ENCODE measurements at places on chromosomes 3 and 15.
A peak's percentile ranks its signal among the peaks of the same experiment; 100 is the strongest.

DNA sequence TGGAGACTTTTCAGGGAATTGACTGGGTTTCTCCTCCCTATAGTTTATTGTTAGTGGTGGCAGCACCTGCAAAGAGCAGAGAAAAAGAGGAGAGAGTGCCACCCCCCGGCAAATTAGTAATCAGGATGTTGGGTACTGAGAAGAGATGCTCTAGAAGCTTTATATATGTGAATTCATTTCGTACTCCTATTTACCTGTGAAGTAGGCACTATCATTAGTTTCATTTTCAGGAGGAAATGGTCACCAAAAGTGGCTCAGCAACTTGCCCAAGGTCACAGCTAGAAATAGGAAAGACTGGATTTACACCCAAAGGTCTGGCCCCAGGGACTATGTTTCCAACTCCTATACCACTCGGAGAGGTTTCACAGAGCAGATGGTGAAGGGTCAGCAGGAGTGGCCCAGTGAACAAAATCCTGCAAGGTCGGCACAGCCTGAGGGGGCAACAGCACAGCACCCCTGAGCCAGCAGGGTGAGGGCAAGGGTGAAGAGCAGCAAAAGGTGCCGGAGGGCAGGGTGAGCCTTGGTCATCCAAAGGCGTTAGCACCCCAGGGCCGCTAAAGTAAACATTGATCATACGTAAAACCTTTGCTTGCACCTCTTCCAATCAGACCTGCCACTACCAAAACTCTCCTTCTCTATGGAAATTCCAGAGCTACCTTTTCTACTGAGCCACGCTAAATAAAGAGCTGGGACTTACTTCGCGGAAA is 23.6 kb downstream of the VGLL4 start:
- DNase-seq = no peak

DNA sequence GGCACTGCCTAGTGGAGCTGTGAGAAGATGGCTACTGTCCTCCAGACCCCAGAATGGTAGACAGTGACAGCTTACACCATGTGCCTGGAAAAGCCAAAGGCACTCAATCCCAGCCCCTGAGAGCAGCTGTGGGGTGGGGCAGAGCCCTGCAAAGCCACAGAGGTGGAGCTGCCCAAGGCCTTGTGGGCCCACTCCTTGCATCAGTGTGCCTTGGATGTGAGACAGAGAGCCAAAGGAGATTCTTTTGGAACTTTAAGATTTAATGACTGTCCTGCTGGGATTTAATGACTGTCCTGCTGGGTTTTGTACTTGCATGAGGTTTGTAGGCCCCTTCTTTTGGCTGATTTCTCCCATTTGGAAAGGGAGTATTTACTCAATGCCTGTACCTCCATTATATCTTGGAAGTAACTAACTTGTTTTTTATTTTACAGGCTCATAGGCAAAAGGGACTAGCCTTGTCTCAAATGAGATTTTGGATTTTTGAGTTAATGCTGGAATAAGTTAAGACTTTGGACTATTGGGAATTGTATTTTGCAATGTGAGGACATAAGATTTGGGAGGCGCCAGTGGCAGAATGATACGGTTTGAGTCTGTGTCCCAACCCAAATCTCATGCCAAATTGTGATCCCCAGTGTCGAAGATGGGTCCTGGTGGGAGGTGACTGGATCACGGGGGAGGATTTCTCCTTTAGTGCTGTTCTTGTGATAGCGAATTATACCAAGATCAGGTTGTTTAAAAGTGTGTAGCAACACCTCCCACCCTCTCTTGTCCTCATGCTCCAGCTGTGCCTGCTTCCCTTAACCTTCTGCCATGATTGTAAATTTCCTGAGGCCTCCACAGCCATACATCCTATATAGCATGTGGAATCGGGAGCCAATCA is 80.4 kb downstream of the MYO5A start:
- DNase-seq = no peak

DNA sequence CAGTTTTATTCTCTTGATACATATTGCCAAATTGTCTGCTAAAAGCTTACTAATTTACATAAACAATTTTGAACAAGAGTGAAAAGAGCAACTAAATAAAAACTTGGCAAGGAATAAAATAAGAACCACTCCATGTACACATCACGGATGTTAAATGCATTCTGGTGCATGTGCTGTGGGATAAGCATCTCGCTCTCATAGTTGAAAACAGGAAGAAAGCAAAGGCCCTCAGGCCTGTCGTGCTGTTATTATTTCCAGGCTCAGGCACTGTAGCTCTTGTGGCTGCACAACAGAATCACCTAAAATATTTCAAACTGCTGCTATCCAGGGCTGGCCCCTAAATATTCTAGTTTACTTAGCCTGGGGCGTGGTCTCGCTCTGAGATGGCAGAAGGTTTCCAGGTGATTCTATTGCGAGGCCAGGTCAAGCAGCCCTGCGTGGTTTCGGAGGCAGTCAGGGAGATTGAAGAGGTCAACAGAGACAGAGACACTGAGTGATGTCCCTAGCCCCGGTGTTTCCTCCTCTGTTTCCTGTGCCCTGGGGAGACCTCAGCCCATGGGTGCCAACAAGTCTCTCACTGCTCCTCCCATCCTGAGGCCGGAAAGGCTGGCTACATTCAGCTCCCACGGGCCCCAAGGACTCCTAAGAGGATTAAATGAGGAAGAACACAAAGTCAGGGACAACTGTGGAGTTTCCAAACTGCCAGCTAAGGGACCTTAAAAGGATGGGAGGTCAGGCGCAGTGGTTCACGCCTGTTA is 18.2 kb upstream of the PDIA5 start:
- no peak for DNase-seq

DNA sequence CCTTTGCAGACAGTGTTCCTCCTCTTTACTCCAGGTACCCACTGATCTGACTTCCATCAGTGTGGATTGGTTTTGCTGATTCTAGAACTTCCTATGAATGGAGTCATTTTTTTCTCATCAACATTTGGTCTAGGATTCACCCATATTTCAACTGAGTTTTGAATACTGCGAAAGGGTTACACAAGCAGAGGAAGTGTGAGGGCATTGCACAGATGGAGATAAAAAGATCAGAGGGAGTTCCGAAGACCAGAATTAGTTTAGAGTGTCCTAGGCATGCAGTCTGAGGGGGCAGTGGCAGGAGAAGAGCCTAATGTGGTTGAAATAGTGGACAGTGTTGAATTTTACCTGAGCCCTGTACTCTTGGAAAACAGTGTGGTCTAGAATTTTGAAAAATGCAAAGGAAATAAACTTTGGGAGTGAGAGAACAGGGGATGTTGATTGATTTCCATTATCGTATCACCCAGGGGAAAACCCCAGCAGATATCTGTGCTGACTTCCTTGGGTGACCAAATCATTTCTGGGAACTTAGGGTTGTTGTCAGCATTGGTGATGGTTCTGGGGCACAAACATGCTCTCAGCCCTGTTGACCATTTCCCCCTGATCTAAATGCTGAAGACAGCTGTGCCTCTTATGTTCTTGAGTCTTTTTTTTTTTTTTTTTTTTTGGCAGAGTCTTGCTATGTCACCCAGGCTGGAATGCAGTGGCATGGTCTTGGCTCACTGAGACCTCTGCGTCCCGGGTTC is 327.4 kb upstream of the LRRFIP2 start:
- no peak for DNase-seq

DNA sequence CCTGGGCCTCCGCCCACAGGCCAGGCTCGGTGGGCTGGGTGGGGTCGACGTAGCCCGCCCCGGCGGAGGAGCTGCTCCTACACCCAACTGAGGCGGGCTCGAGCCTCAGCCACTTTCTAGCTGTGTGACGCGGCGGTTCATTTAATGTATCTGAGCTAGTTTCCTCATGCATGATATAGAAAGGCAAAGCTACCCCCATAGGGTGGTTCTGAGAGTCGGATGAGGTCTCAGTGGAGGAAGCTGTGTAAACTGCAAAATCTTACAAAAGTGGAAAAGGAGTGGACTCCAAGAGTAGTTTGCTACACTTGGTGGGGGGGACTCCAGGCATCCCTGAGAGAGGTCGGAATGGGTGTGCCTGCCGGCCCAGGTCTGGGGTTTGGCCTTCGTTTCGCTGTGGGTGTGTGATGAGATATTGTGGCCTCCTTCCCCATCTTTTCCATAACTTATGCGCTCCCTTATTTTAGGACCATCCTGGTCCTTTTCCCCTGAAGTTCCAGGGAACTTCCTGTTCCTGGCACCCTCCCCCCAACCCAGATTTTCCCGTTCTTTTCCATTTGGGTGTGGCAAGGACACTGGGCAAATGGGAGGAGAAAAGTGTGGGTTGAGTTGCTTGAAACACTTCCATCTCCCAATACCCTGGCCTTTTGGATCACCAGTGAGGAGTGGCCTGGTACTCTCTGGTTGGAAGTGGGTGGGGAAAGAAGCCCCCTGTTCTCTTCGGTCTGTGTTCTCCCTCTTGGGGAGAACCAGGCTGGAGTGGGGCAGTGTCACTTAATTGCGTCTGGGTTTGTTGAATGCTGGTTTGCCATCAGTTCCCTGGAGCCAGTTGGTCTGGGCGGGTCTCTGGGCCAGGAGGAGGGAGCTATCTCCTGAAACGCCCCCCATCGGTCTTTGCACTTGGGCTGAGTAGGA is 1.1 kb downstream of the PDIA5 start:
- peak; percentile 4 for DNase-seq

DNA sequence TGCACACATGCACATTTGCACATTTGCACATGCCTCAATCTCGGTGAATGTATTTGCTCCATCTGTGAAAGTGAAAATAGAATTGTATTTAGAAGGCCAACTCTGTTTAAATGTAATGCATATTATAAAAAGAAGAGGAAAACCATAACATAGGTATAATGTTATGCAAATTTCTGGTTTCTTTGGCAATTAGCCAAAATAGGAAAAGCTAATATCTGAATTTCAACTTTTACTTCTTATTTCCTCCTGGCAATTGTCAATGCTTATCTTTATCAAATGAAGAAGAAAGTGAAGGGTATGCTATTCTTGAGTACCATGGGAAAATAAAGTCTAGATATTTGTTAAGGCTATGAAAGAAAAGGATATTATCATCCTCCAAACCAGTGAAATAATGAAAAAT is 76.7 kb upstream of the SLC2A2 start:
- DNase-seq = no peak
